ENCODE measurements at places on chromosomes 3 and 15.

GRCh38 chr3:146921693-146922092 lies 316.5 kb upstream of the PLSCR5 start:
- no peak for DNase-seq

- DNase-seq, result no peak
Measured at GRCh38 chr15:80567721-80568157, 127.4 kb upstream of the ABHD17C start.

DNA sequence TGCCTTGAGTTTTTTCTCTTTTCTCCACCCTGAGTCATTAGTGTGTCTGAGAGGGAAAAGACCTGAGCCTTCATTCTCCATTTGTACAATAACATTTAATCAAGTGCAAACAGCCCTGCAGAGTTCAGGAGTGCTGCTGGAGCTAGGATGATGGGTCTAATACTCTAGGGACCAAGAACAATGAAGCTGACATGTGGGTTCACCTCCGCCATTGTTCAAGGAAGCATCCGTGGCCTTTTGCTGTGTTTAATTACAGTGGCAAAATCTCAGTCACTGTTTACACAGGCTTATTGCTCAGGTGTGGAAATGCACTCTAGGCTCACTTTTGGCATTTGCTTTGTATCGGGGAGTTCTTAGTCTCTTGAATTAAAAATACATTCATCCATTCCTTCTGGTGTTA lies 259.6 kb downstream of the LRTM1 start:
- no peak for DNase-seq

DNA sequence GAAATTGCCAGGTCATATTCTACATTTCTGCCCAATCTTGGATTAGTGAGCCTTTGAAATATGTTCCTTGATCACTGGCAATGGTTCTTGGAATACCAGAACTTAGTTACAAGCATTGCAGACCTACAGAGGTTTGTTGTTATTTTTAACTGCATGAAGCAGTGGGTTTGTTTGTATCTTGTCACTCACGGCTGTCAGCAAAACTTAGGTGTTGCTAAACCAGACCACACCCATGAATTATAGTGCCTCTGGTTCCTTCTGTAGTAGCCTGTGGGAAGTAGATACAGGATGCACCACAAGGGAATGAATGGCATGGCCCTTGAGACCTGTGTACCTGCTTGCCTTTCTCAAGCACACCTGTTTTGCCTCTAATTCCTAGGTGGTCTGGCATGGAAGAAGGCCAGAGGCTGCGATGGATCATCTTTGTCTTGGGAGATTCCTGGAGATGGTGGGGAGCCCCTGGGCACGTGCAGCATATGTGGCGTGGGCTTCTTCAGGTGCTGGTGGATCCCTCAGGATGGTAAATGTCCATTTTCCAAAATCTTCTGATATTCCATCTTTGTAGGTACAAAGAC lies 138.8 kb downstream of the SNRPN start:
- no peak for DNase-seq

GRCh38 chr3:140854961-140855360 lies 86.7 kb upstream of the SLC25A36 start:
- no peak for DNase-seq

GRCh38 chr3:60337421-60337820 lies 913.8 kb downstream of the FHIT start:
- no peak for DNase-seq

DNA sequence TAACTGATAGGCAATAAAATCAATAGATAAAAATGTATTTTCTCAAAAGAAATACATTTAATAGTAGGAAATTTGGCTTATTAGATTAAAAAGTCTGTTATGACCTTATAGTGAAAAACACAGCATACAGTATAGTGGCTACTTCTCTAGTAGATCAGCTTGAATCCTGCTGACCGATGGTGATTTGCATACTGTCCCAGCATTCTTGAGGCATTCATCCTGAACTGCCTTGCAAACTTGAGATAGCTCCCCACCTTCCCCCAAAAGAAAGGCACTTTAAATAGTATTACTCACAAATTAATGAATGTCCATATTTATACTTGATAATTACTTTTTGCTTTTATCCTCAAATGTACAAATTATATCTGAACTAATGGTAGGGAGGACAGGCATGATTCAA lies 6.7 kb downstream of the CHMP2B start:
- DNase-seq, result no peak

DNA sequence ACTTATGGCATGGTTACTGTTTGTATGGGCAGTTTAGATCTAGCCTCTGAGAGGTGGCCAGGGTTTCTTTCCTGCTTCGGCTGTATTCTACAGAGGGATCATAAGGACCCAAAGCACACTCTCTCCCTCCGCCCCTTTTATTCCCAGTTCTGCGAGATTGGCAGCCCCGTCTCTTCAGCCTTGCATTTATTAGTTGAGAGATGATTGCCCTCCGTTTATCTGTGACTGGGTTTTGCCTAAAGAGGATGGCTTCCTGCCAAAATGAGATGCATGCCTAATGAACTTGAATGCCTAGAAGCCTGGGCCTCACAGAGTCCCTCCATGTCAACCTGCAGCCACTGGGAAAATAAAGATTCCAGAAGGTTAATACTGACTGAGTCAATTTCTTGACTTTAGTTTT lies 97.1 kb upstream of the CHL1 start:
- DNase-seq, result no peak

DNA sequence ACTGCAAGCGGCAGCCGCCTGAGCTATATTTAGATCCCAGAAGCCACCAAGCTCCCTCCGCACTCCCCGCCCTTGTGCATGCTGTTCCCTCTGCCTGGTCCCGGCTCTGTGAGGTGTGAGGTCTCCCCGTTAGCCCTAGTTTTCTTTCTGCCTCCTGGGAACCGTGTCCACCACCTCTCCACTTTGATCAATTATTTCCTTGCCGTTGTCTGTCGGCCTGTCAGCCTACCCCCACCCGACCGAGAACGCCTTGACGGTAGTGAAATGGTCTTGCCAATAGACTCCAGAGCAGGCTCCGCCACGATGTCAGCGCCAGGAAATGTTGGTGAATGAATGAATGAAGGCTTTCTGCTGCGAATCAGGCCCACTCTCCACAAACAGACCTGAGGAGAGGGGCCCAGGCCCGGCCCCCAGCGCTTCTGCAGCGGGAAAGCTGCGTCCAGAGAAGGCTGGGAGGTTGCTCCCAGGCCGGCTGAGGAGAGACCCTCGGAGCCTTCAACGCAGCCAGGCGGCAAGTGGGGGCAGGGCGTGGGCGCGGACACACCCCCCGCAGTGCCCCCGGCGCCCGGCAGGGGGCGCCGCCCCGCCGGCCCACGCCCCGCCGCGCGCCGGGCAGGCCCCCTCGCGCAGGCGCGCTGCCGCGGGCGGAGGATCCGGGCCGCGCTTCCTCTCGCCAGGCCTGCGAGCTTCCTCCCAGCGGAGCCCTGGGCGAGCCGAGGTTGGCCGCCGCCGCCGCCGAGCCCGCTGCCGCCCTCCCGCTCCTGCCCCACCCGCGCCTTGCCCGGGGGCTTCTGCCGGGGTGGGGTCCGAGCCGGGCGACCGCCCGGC lies at the start of gene CSK:
CSK (plus strand) TSS at position 650 of the 828 bp plus-strand sequence. CDS start 16,218 bp downstream, outside the sequence.
- DNase-seq, result peak; percentile 73

DNA sequence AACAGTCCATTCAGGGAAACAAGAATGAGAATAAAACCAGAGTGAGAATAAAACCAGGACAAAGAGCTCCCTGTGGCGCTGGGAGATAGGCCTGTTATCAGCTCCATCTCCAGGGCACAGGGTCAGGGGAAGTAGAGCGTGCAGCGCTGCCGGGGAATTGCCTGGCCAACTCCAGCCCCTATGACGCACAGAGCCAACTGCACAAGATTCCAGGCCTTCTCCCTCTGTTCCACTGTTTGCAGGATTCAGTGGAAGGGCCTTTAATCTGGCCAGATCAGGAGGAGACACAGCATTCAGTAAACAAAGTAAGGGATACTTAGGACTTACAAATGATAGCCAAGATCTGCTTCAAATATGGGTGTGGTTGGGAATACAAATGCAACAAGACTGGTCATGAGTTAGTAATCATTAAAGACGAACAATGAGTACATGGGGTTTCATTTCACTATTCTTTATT lies 49.4 kb downstream of the ITGB5 start:
- no peak for DNase-seq

GRCh38 chr3:45894015-45894414 lies 7.7 kb downstream of the CCR9 start:
- no peak for DNase-seq
